Keratinocyte (primary cell): ENCODE measurements at places on chromosomes 11 and 22.
A peak's percentile ranks its signal among the peaks of the same experiment; 100 is the strongest.

- no peak for DNase-seq
Observed at GRCh38 chr11:45879803-45880686, 5.4 kb upstream of the MAPK8IP1 start.

- DNase-seq, result no peak
Observed at GRCh38 chr11:100734743-100735527, 47.8 kb downstream of the ARHGAP42 start.

- no peak for DNase-seq
Observed at GRCh38 chr22:46043339-46043738, 66.4 kb upstream of the WNT7B start.

- DNase-seq, result no peak
Observed at GRCh38 chr22:32378707-32379272, 21.1 kb downstream of the RFPL3 start.

DNA sequence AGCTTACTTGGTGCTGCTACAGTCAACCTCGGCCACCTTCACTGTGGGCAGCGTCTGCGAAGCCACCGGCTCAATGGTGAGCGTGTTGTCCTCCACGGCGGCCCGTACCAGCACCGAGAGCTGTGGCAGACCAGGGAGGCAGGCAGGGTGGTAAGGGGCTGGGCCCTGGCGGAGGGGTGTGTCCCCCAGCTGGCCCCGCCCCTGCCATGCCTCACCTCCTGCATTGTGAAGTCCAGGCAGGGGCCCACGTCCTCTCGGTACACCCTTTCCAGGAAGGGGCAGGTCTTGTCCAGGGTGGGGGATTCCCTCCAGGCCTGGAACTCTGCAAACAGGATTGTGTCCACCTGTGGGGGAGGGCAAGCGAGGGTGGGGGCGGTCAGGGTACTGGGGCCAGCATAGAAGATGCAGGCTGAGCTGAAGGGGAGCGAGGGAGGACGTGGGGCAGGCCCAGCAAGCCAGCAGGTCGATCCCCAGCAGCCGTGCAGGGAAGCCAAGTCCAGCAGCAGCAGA is 12.8 kb downstream of the RAB3IL1 start:
- no peak for DNase-seq

GRCh38 chr11:126701520-126701897 is 299.1 kb downstream of the KIRREL3 start:
- no peak for DNase-seq

- DNase-seq, result no peak
Observed at GRCh38 chr11:116826751-116827431, 2.8 kb upstream of the APOC3 start.

DNA sequence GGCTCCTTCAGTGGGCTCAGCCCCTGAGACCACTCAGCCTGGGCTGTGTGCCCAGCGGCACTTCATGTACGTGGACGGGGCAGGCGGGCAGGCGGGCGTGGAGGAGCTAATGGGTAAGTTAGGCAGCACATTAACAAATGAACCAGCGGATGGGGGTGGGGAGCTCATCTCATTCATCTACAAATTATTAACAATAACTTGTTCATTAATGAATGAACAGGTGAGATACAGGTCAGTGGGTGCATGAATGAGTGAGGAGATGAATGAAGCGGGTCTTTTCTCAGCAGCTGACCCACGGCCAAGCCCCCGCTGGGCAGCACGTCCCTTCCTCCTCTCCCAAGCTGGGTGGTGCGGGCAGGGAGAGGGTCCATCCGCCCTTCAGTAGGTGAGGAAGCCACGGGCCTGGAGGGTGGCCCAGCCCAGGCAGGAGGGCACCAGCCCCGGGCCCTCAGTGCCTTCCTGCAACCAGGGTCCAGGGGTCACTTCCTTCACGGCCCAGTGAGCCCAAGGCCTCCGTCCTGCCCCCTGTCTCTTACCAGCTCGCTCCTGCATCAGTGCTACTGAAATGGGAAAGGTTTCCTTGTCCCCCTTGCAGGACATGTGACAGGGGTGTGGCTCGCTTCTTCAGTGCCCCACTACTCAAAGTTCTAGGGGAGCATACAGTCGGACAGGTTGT is 60.5 kb upstream of the KCNQ1OT1 start:
- no peak for DNase-seq

DNA sequence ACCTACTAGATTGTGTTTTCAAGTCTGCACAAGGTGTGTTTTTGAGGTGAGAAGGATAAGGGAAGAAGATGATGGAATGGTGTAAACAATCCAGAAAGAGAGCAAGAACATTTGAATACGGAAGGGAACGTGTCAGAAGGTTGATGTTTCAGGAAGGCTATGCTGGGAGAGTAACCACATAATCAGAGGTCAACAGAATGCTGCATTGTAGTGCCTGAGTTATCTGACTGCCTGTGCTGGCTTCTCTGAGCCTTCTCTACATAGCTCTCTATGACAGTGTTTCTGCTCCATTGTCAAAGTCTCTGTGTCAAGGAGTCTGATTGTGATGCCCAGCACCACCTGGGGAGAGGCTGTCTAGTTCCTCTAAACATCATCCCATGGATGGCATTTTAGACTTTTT is 74.1 kb downstream of the CYB5R2 start:
- no peak for DNase-seq

DNA sequence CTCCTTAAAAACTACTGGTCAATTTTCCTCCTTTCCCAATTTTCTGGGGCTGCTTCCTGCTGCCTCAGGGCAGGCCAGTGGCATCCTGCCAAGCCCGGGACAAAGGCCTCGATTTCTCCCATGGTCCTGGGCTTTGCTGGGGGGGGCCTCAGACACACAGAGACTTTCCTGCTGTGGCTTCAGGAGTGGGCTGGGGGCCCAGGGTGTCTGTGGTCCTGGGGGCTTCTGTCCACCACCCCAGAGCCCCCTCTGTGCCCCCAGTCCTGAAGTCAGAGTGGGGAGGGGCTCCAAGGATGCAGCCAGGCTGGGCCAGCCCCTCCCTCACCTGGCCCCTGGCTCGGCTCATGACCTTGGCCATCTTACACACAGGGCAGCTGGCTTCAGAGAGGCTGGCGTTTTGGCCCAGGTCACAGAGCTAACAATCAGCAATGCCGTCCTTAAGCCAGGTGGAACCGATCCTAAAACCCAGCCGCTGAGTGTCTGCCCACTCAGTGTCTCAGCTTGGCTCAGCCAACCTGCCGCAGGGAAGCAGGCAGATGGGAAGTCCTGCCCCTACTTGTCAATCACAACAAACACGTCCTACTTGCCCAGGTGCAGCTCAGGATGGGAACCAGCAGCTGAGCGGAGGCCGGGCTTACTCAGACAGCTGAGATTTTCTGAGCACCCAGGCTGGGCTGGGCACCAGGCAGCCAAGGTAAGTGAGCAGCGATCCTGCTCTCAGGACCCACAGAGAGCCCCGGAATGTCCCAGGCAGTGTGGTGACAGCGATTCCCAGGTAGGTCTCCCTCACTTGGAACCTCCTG is 34.6 kb downstream of the OSBPL5 start:
- DNase-seq, result peak; percentile 84

DNA sequence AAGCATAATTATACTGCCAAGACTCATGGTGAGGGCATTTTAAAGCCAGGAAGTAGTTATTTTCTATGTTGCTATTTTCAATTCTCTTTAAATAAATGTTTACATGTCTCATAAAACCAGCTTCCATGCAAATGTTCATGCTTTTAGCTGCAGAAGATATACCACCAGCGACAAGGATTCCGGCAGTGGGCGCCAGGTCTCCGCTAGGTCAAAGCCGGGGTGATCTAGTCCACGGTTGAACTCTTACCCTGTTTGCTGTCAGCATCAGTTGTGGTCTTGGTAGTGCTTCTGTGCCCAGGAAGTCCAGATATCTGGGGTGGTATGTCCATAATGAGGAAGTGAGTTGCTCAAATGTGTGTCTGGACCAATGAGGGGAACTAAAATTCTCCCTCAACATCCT is 265.7 kb downstream of the BRD1 start:
- DNase-seq, result no peak

GRCh38 chr11:131583938-131584337 is 213.5 kb downstream of the NTM start:
- DNase-seq, result no peak

DNA sequence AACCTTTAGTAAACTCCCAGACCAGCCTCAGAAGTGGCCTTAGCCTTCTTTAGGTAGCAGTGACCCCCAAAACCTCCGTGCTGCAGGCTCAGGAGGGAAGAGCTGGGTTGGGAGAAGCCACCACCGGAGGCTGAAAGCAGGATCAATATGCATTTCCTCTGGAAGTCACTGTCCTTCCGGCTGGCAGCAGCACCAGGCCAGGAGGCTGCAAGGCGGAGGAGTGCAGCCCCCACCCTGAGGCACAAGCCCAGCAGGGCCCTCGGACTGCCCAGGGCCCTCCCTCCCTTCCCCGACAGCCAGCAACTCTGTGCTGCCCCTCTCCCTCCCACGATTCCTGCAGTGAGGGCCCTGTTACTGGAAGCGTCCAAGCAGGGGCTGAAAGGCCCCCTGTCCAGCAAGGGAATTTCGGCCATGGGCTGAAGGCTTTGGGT is 3.2 kb upstream of the NRXN2 start:
- DNase-seq, result no peak

GRCh38 chr11:75556275-75556674 is 5.8 kb upstream of the SERPINH1 start:
- no peak for DNase-seq

GRCh38 chr11:81897639-81898038 is 836.0 kb downstream of the FAM181B start:
- DNase-seq, result no peak

- DNase-seq, result no peak
Observed at GRCh38 chr11:61341706-61342105, 8.7 kb downstream of the TKFC start.

DNA sequence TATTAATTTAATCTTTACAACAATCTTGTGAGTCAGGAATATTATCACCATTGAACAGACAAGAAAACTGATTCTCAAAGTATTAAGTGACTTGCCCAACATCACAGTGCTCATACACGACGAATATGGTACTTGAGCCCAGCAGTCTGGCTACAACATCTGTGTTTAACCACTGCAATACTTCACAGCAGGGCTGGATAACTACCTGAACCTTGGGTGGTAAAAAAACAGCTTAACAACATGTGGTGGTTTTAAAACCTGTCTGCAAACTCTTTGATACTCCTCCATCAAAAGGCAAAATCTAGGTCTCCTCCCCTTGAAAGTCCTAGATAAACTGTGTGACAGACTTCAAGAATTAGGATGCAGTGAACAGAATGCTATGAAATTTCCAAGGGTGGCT is 424.6 kb upstream of the CADM1 start:
- no peak for DNase-seq

DNA sequence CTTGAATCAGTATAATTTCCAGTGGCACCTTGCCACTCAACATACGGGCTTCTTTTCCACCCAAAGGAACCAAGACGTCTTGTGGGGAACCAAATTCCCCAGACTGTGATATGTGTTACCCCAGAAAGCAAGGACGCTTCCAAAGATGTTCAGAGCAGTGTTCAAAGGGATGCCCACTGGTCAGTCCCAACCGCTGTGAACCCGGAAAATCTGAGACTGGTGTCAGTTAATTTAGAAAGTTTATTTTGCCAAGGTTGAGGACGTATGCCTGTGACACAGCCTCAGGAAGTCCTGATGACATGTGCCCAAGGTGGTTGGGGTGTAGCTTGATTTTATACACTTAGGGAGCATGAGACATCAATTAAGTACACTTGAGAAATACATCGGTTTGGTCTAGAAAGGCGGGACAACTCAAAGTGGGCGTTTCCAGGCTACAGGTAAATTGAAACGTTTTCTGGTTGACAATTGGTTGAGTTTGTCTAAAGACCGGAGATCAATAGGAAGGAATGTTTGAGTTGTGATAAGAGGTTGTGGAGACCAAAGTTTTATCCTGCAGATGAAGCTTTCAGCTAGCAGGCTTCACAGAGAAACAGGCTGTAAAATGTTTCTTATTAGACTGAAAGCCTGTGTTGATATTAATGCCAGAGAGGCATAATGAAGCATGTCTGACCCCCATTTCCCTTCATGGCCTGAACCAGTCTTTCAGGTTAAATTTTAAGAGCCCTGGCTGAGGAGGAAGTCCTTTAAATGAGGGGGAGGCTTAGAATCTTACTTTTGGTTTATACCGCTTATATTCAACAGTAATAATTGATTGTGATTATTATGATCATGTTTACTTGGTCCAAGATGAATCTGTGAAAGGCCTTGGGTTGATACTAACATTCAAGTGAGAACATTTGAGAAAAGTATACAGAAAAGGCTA is 6.8 kb downstream of the APOL3 start:
- DNase-seq, result no peak

GRCh38 chr11:43923406-43924111 is 18.9 kb upstream of the C11orf96 start:
- no peak for DNase-seq

DNA sequence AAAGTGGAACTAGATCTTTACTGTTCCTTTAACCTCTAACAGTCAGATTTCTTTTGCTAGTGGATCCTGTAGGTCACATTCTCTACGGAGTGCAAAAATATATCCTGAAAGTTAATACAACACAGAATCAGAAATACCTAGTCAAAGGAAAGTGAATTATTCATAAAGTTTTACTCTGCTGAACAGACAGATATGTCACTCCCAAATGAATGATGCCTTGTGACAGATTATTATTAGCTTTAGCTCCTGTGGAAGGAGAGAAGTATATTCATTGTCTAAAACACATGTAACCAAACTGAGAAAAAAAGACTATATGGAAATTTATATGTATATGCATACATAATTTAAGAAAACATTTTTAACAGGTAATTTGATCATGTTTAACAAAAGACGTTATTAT is 1497.2 kb upstream of the RAG2 start:
- no peak for DNase-seq

DNA sequence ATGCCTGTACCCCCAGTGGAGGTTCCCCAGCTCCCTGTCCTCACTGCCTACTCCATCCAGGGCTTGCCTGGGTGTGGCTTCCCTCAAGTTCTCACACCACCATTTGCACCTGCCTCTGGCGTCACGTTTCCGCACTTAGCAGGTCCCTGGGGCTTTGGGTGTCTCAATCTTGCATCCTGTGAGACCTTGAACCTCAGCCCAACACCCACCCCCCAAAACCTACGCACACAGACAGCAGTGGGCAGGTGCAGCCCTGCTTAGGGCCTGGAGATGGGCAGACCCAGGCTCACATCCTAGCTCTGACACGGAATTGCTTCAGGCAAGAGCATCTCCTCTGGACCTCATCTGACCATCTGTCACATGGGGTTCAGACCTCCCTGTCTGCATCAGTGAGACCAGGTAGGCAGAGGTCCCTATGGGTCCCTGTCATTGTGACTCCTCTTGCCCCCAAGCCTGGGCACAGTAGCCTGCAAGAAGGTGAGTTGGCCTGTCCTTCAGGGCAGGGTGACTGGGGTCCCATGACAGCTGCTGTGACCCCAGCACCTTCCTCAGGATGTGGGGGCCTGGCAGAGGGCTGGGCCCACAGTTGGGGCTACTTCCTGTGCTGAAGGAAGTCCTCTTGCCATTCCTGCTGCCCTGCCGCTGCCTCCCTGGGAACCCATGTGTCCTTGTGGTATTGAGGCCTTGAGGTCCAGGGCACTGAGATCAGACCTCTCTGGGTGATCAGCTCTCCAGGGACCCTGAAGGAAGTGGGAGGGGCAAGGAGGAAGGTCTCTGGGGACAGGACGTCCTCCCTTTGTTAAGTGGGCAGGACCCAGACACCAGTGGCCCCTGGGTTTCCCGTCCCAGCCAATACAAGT is 2.0 kb downstream of the SIPA1 start:
- no peak for DNase-seq

- DNase-seq, result no peak
Observed at GRCh38 chr11:9498457-9499078, 37.8 kb downstream of the ZNF143 start.

GRCh38 chr22:47218671-47219070 is 456.2 kb downstream of the TBC1D22A start:
- no peak for DNase-seq
